Naive thymus-derived CD4-positive, alpha-beta T cell (primary cell): ENCODE measurements at places on chromosomes 3 and 15. TPM values are rescaled to one million over a fixed set of nuclear protein-coding genes. Genes with fewer than 3 reads are reported as not detected.

The B3GNT5 gene
- not detected for polyA plus RNA-seq

The ANKUB1 gene
- polyA plus RNA-seq = not detected

The ARPIN gene
- not detected for polyA plus RNA-seq

DNA sequence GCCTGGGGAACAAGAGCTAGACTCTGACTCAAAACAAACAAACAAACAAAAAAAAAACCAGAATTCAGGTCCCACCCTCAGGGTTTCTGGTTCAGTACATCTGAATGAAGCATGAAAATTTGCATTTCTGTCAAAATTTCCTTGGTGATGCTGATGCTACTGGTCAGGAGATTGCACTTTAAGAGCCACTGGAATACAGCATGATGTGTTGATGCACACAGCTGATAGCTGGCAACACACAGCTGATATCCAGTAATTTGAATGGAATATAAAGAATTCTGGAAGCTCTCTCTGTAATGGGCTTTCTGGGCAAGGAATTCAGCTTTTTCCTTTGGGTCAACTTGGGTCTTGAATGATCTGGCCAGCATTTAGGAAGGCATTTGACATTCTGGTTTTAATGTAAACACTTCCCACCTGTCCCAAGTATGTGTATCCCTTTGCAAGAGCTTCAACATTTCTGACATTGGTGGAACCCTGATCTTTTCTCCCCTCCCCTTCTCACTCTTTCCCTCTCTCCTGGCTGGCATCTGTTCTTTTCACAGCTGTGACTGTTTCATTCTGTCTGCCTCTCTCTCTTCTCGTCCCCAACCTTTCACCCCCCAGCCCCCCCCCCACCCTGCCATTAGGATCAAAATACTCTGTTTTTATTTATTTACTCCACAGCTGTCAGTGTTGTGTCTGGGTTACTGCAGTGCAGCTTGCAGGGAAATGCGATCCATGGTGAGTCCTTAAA lies 189.5 kb downstream of the TPRG1 start:
- H3K27me3 ChIP-seq = no peaks in the 10 kb centered on the region
- no peak overlapping the region for H3K27ac ChIP-seq
- DNase-seq = no peak
- no peaks in the 10 kb centered on the region for H3K36me3 ChIP-seq
- H3K4me3 ChIP-seq = no peak overlapping the region

DNA sequence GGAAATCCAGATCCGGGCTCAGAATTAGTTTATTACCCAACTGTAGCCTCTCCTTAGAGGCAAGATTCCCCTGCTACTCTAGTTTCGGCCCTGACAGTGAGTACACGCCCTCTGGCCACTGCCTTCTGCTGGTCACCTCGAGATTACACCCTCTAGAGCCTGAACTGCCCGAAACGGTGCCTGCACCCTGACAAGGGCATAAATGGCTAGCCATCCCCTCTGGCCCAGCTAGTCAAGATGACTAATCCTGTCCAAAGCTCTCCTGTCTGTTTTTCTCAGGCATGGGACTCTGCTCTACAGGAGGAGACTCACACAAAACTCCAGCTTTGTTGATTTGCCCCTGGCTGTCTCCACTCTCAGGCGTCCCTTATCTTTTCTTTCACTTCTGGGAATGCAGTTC lies 150.5 kb upstream of the UBE2E2 start:
- DNase-seq = no peak
- H3K4me1 ChIP-seq = no peaks in the 10 kb centered on the region
- no peak overlapping the region for H3K4me3 ChIP-seq
- H3K36me3 ChIP-seq = no peaks in the 10 kb centered on the region
- no peaks in the 10 kb centered on the region for H3K27me3 ChIP-seq
